HuH-7 (cell line): ENCODE measurements at places on chromosomes 1 and 21.
A peak's percentile ranks its signal among the peaks of the same experiment; 100 is the strongest.

- DNase-seq, result no peak
Observed at GRCh38 chr1:204285436-204286305, 71.9 kb upstream of the GOLT1A start.

GRCh38 chr1:52365071-52365745, 797 bp downstream of the CC2D1B start:
- DNase-seq, result peak; percentile 36

- peak; percentile 87 for DNase-seq
Observed at GRCh38 chr1:15847100-15847892, at the start of gene SPEN. Gene SPEN, plus strand, starts transcription at chr1:15847707. Its CDS starts 361 bp downstream, at chr1:15848068.

DNA sequence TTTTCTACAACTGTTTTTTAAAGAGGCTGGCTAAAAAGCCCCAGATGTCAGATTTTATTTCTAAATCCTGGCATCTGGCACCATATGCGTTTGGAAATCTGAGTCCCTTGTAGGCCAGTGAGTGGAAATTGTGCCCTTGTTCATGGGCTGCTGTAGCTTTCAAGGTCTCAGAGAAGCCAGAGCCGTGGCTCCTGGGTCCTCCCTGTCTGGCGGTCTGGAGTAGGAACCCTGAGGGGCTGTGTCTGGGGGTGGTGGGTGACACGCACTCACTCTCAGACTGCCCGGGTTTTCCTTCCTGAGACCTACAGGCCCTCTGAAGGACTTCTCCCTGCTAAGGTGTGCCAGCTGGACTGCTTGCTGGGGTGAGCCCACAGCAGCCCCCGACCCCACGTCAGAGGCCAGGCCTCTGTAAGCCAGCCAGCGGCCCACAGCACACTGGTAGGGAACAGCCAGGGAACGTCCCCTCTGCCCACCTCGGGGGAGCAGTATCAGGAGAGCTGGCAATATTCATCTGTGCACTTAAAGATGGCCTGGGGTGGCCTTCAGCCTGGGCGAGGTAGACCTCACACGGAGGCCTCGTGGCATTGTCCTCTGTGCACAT, 151.5 kb downstream of the PEX14 start:
- DNase-seq, result no peak

DNA sequence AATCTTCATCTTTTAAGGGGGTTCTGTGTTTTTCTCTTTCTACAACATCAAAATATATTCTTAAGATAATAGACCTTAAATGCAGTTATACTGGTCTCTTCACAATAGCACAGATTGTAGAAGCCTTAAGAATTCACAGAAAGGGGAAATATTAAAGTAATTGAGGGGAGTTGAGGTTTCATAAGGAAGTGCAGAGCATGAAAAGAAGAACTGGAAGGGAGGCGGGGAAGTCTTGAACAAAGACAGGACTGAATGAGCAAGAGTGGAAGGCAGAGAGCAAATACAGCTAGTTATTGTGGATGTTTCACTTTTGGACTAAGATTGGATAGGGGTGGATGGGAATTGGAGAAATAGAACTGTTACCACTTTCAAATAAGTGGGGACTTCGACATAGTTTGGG, 67.7 kb downstream of the PTGER3 start:
- DNase-seq, result no peak

- DNase-seq, result no peak
Observed at GRCh38 chr1:35854989-35855700, 27.9 kb upstream of the AGO1 start.

- no peak for DNase-seq
Observed at GRCh38 chr1:10113501-10113900, 80.7 kb downstream of the UBE4B start.

GRCh38 chr21:42640486-42640885, 12.9 kb upstream of the PDE9A start:
- no peak for DNase-seq

- no peak for DNase-seq
Observed at GRCh38 chr21:23960769-23961168, 1646.5 kb downstream of the MRPL39 start.

DNA sequence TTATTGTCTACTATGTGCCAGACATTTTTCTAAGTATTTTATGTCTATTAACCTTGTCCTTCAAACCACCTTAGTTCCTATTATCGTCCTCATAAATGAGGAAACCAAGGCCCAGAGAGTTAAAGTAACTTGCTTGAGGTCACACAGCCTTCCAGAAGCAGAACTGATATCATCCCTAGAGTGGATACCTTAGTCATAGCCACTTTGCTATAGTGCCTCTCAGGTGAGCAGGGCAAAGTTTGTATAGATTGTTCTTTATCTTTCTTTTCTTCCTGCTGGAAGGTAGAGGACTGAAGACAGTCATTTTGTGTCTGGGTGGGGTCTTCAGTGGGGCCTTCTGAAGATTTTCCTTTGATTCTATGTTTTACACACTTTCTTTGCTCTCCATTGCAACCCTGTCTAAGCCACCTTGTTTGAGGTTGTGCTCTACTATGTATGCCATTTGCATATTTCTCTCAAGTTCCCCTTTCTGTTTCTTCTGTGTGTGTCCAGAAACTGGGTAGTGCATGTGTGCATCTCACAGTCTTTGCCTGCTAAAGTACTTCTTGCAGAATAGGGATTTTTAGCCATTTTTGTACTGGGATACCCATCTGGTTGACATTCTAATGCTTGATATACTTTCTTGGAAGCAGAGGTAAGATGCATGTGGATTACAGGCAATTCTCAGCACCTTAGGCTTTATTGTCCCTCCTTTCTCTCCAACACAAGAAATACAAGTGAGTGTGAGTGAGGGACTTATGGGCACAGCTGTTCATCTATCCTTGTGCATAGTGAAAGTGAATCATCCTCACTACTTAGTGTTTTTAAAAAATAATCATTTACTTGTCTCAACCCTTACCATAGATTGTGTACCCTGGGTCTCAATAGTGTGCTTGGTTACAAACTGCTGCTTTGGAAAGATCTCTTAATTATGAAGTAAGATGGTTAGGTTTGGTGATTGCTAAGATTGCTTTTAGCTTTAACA, 207.6 kb upstream of the HMCN1 start:
- DNase-seq, result no peak
